ENCODE measurements at places on chromosomes 5 and 9. TPM values are rescaled to one million over a fixed set of nuclear protein-coding genes. Genes with fewer than 3 reads are reported as not detected.

Gene PGM5
- not detected for total RNA-seq

Gene TEX48
- not detected for total RNA-seq

Gene CCDC171
- 2.3 TPM for total RNA-seq

Gene CDH18
- total RNA-seq: 0.32 TPM

DNA sequence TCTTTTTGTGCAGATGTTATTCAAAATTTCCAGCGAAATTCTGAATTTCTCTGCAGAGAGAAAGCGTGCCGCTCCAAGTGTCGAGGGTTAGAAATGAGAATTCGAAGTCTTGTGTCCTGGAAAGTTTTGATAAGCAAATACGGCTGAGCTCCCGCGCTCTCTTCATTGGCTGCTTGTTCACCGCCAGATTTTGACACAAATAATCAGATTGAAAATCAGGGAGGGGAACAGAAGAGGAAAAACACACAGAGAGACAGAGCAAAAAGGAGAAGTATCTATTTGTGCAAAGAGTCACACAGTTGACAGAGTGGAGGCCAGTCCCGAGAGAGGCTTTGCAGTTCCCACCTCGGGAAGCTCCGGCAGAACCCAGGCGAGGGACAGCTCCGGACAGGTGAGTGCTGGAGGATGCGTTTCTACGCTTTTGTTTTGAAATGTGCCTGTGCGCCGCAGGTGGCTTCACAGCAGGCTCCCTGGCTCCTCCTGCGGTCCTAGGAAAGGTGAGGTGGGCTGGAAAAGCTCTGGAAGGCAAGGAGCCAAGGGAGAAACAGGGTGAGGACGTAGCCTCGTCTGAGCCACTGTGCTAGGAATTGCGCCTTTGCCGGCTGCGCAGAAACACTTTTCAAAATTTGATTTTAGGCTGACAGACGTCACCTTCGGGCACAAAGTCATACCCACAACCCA, at the start of gene GFI1B:
Gene GFI1B (plus strand): TSS at position 244 of the 681 bp plus-strand sequence. CDS start 7,985 bp downstream, outside the sequence.
- no peak for DNase-seq

- no peak for DNase-seq
Measured at GRCh38 chr9:4680173-4680525, 780 bp downstream of the CDC37L1 start.

DNA sequence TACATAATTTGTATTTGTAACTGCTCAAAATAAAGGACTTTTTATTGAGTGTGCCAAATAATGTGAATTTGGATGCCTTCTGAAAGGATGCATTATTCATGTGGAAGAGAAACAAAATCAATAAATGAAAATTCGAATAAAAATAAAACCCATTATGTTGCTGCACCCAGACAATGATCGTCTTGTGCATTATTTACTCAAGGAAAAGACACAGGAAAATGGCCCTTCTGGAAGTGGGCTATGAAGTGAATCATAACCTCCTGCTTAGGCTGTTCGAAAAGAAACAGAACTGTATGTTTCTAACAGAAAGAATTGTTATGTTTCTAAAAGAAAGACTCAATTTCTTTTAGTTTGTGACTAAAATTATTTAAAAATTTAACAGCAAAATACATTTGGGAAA, 168.9 kb upstream of the NFIB start:
- no peak for DNase-seq

Gene FAM174A
- total RNA-seq: 3.6 TPM

DNA sequence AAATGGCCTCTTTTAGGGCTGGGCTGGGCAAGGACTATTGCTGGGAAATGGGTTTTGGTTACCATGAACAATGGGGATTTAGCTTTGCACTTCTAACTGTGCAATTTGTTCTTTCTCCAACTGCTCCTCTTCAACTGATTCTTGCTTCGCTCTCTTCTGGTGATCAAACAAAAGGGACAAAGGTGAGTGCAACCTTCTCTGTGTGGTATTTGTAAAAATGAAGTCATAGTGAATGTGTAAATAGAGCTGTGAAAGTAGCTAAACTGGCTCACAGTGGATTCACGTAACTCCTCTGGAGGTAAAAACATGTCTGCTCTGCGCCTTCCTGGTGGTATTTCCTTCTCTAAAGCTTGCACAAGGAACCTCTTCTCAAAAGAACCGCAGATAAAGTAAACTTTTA, 20.9 kb upstream of the SPINK14 start:
- no peak for DNase-seq

Gene TEX10
- total RNA-seq: 77.6 TPM

GRCh38 chr9:116380496-116380995, 227.0 kb downstream of the PAPPA start:
- no peak for DNase-seq

DNA sequence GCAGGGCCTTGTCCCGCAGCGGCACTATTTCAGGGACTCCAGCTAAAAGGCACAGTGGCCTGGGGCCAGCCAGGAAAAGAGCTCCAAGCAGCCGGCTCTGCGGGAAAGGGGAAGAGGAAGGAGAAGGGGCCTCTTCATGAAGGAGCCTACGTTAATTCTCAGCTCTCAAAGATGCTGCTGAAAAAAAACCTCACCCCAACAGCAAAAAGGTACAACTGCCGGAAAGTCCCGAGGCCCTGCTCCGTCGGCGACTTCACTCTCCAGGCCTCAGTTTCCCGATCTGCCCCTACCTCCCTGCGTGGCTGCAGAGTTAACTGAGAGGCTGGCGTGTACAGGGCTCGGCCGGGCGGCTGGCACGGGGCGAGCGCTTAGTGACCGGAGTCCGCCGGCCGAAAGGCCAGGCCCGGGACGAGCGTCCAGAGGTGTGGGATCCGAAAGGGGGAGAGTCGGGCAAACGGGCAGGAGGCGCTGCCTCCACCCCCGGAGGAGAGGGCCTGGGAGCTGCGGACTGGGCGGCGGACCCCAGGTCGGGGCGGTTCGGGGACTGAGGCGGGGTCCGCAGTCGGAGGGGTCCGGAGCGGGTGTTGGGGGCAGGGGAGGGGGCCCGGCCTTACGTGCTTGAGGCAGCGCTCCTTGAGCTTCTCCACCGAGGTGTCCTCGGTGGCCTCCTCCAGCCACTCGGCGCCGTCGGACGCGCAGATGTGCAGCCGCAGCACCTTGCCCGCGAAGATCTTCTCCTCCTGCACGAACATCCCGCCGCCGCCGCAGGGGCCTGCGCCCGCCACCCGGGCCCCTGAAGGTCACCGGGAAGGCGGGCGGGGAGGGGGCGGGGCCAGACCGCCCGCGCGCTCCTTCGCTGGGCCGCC, 529 bp downstream of the UBAC1 start:
- no peak for DNase-seq

- no peak for DNase-seq
Measured at GRCh38 chr9:12813960-12814876, 39.4 kb downstream of the LURAP1L start.

Gene SLC4A9
- 0.15 TPM for total RNA-seq

DNA sequence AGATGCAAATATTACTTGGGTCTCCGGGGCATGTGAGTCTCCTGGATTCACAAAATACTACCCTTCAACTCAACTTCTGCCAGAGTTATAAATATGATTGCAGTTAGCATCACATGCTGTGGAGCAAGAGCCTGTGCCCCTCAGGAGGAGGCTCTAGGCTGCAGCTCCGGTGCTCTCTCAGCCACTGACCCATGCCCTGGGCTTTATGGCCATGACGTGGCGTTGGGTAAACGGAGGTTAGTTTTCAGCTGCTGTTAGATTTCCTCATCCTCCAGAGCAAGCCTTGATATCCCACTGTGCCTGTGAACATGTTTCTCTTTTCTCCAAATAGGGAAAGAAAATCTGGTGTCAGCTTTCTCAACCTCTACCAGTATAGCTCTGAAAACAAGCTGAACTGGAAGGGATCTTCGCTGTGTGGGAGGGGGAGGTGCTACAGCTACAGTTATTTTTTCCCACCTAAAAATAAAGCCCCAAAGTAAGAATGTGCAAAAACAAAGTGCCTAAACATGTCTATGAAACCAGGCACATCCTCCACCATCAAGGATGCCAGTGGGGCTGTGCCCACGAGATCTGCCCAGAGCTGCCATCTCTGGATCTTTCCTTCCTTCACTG, 124.4 kb upstream of the GPR151 start:
- DNase-seq: no peak

DNA sequence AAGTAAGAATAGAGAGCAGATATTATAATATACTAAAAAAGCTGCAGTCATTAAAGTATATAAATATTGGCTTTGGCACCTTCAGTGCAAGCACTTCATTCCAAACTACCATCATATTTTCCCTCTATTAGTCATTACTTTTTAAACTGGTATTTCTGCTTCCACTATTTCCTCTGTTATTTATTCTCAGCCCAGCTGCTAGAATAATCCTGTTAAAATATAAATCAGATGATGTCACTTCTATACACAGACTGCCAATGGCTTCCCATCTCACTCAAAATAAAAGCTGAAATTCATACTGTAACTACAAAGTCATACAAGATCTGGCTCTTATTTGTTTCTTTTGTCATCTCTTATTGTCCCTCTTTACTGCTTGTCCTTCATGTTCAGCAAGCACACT, 432.9 kb downstream of the TLE4 start:
- DNase-seq: no peak
